ENCODE measurements at places on chromosomes 2 and 18.

GRCh38 chr2:73981081-73982001 is 3.4 kb upstream of the TET3 start:
- DNase-seq: no peak

DNA sequence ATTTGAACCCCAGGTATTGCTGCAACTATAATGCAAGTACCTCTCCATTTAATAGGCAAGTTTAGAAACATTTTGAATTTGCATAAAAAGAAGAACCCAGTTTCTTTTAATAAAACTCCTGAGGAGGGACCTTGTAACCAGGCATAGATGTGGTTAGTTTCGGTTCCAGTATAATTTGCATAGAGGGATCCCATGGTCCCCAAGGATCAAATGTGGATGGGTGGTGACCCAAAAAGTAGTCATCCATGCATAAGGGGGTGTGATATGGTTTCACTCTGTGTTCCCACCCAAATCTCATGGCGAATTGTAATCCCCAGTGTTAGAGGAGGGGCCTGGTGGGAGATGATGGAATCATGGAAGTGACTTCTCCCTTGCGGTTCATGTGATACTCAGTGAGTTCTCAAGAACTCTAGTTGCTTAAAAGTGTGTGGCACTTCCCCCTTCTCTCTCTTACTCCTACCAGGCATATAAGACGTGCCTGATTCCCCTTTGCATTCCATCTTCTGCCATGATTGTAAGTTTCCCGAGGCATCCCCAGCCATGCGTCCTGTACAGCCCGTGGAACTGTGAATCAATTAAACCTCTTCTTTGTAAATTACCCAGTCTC is 40.2 kb upstream of the SKA1 start:
- DNase-seq: no peak

DNA sequence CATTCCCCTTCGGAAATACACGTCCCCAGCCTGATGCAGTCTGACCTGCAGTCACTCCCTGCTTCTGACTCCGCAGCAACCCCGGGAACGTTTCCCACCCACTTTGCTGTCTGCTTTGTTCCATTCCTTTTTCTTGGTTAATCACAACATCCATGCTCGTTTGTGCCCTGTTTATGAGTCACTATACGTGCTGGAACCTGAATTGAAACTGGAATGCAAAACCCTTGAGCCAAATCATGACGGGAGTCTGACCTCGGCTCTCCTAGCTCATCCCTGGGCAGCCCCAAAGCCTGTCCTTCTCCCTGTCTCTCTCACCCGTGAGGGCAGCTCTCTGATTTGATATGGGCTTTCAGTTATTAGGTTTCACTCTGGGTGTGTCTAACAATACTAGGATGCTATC is 57.1 kb upstream of the RNF152 start:
- DNase-seq: no peak

- DNase-seq: no peak
Measured at GRCh38 chr2:209581040-209581439, 157.2 kb downstream of the MAP2 start.

- no peak for DNase-seq
Measured at GRCh38 chr2:125386074-125386473, 1269.9 kb upstream of the GYPC start.

- no peak for DNase-seq
Measured at GRCh38 chr18:11728249-11728648, 39.2 kb downstream of the GNAL start.

DNA sequence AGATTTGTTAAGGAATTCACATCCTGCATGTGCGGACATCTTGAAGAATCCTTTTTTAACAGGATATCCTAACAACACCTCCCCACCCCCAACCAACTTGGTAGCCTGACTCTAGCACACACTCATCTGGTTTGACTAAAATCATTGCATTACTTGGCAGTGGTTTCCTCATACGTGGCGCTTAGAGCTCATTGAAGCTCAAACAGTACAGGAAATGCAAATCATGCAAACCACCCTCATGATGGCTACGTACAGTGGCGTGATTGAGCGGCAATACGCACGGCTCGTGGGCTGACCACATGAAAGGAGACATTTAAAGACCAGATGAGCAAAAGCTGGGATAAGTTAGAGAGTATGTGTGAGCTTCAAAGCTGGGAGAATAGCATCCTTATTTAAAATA is 336.2 kb downstream of the ZEB2 start:
- peak; percentile 72 for DNase-seq

DNA sequence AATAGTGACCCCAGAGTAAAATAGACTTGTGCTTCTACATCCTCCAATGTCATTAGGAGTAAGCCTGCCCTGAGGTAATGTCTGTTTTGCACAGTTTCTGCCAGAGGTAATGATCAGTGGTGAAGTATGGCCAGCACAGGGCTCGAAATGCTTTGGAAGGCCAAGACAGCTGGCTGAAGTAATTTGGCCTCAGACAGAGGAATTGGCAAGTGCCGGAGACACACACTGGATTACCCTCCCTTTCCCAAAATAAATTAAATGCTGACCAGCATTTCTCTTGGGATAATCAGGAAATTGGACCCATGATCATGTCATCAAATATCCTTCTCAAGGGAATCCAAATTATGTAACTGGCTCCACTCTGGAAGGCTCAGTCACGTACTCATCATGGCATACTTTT is 379.0 kb upstream of the CHST9 start:
- DNase-seq: no peak

DNA sequence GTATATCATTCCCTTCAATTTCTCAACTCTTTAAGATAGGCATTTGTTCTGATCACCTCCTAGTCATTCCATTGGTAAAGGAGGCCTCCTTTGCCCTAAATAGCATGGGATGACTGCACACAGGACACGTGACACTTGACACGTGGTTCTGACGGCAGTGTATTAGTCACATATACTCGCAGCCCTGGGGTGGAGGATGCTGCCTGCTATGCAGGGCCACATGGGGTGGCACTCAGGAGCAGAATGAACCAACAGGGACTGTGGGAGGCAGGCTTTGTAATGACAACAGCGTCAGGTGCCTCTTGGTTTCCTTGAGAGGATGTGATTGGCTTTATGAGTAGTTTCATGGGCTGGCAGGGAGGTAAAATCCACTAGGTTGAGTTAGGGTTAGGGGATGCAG is 9.3 kb upstream of the KCNS3 start:
- DNase-seq: no peak

- no peak for DNase-seq
Measured at GRCh38 chr18:59957957-59958356, 58.2 kb downstream of the PMAIP1 start.

- DNase-seq: no peak
Measured at GRCh38 chr2:5694306-5694705, 2.1 kb downstream of the SOX11 start.

GRCh38 chr18:54223568-54224241 is 764 bp downstream of the MBD2 start:
- DNase-seq: peak; percentile 45

GRCh38 chr2:188039307-188039706 is 252.4 kb upstream of the GULP1 start:
- no peak for DNase-seq

DNA sequence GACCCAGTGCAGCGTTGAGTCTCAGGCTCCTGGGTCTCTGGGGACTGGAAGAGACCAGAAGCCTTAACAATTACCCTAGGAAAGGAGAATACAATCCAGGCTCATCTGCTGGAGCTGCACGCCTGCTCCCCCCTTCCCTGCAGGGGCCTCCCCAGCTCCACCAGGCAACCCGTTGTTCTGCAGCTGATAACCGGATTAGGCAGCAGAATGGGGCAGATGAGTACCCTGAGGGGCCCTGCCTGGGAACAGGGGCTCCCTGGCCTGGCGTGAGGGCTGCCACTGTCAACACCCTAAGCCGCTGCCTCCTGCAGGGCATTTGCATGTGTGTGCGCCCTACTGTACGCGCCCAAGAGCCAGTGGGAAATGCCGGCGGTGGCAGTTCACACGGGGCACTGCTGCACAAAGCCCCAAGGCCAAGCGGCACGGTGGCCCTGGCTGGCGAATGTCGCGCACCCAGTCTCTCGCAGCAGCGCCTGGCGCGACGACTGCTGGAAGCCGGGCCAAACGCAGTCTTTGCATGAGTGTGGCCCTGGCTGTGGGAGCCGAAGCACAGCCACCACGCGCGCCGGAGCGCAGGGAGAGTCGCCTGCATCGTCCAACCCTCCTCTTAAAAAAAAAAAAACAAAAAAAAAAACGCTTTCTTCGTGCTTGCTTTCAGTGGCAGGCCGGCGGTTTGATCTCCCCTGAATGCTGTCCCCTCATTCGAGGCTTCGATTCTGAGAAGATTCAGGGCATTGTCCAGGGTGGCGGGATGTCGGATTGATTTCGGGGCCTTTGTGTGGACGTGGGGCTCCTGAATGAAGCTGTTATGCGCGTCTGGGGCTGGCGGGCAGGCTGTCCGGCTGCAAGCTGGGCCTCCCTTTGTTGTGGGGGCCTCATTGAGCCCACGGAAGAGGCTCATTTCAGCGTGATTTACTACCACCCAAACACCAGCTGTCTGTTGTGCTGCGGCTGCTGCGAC is 63.8 kb downstream of the SETBP1 start:
- DNase-seq: no peak

GRCh38 chr2:218875692-218876246 is 4.9 kb upstream of the WNT10A start:
- DNase-seq: no peak

DNA sequence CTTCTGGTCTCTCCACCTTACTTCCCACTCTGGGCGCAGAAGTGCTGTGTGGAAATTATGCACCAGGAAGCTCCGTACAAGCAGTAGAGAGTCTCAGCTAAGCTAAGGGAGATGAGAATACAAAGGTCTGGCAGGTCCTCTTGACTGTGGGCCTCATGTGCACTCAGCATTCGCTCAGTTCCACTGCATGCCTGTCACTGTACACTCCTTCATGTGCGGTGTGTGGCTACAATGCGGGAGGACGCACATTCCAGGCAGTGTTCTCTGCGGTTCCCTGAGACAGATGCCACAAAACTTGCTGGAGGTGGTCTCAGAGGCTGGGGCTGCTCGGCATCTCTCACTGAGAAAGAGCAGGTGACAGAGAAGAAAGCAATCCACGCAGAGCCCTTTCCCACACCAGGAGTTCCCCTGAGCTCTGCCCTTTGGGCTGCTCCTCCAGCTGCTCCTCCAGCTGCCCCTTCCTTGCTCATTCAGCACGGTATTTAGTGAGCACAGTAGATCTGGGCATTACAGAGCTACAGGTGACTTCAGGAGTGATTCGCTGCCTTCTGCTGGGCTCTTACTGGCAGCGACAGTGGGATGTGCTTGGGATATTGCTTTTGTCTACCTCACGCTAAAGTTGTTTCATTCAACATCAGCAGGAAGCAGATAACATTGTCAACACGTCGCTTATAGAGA is 176.6 kb downstream of the SH3RF3 start:
- DNase-seq: no peak

DNA sequence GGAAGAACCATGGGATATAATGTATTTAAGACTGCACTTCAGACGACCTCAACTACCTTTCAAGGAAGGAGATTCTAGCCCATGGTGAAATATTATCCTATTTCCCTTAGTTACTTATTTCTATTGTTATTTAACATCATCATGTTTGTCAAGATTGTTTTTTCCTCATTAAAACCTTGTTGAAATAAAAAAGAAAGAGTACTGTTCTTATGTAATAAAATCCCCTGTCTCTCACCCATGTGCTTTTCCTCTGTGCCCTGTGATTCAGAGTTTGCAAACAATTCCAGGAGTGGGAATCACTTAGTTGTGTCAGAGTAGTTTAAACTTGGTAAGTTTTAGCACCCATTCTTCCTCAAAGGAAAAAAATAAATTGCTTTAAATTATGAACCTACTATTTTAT is 43.6 kb downstream of the ERBB4 start:
- DNase-seq: no peak

GRCh38 chr18:78080081-78080480 is 830.4 kb downstream of the GALR1 start:
- no peak for DNase-seq

GRCh38 chr2:23636426-23636825 is 251.4 kb downstream of the KLHL29 start:
- no peak for DNase-seq

GRCh38 chr18:37640504-37640903 is 74.9 kb upstream of the CELF4 start:
- DNase-seq: no peak

GRCh38 chr18:50177294-50177992 is 17.5 kb downstream of the MYO5B start:
- DNase-seq: no peak

- no peak for DNase-seq
Measured at GRCh38 chr18:74515620-74516231, 18.6 kb upstream of the CNDP1 start.

GRCh38 chr18:22847867-22848451 is 85.2 kb upstream of the RBBP8 start:
- DNase-seq: no peak

DNA sequence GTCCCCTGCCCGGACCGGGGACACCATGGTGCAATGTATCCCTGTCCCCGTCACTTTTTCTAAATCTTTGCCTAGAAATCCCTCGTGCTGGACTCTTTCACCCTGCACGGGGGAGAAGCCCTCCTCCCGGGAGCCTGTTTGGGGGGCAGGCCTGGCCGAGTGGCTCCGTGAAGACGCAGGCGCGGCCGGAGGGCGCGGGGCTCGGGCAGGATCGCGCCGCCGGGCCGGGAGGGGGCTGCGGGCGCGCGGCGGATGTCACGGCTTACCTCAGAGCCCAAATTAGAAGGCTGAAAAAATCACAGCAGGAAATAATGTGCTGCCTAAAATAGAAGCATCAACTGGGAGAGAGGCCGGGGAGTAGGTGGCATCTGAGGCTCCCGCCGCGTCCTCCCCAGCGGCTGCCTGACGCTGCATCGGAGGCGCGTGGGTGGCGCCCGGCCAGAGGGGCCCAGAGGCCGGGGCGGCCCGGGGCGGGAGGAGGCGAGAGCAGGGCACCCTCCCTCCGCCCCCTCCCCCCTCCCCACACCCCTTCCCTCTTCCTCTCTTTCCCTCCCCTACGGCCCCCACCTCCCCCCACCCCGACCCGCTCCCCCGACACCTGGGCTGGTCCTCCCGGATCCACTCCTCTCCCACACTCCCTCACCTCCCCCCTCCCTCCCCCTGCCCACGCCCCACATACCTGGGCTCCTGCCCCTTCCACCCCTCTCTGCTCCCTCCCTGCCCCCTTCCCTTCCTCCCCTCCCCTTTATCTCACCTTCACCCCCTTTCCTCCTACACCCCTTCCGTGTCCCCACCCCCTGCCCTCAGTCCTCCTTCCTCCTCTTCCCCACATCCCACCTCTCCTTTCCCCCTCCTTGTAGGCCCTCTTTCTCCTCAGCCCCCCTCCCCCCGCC is 51.9 kb downstream of the SLC4A1AP start:
- DNase-seq: peak; percentile 4

DNA sequence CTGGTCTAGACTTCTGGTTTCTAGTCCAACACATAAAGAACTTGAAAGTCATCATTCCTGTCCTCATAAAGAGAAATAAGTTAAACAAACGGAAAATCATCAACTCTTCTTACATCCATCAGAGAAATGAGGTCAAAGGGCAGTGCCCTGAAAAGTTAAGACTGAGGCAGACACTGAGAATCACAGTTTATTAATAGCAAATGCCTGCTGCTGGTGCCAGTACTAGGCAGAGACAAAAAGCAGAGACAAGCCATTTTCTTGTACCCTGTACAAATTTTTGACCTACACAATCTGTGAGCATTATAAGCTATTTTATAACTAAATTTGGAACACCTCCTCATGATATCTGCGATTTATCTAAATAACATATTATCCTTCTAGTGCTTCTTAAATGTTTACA is 36.8 kb downstream of the ATF2 start:
- DNase-seq: no peak

GRCh38 chr2:112794131-112794733 is 9.9 kb upstream of the IL1A start:
- DNase-seq: peak; percentile 37

All from CD4-positive, alpha-beta T cell treated with Interleukin-15 for 4 hours (primary cell).